Posterior cingulate gyrus (tissue), 11 donors: ENCODE measurements at places on chromosomes 12 and 14.

DNA sequence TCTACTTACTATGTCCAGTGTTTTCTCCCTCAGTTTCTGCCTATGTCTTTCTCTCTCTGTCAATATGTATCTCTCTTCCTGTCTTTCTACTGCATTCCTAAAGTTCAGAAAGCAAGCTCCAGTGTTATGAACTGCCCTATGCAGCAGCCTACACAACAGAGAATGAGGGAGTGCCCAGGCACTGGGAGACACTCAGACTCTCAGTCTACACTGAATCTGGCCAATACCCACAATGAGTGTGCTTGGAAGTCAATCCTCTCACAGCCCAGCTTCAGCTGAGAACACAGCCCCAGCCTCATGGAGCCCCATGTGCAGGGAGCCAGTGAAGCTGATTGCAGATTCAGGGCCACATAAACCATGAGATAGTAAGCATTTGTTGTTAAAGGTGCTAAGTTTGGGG lies 128.7 kb downstream of the ALG10 start:
- DNase-seq = no peak

DNA sequence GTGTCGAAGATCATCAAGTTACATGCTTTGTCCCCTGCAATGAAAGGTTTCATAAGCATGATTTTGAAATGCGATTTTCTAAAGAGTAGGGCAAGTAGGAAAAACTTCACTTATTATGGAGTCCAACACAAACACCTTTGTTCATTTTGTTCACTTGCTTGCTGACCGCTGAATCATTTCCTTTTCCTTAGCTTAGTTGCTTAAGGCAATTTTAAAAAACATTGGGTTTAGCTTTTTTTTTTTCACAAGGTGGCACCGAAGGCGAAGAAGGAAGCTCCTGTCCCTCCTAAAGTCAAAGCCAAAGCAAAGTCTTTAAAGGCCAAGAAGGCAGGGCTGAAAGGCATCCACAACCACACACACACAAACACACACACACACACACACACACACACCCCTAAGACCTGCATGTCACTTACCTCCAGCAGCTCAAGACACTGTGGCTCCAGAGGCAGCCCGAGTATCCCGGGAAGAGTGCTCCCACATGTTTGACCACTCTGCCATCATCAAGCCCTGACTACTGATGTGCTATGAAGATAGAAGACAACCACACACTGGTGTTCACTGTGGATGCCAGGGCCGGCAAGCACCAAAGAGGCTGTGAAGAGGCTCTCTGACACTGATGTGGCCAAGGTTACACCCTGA lies 11.4 kb downstream of the MANSC1 start:
- DNase-seq = no peak

DNA sequence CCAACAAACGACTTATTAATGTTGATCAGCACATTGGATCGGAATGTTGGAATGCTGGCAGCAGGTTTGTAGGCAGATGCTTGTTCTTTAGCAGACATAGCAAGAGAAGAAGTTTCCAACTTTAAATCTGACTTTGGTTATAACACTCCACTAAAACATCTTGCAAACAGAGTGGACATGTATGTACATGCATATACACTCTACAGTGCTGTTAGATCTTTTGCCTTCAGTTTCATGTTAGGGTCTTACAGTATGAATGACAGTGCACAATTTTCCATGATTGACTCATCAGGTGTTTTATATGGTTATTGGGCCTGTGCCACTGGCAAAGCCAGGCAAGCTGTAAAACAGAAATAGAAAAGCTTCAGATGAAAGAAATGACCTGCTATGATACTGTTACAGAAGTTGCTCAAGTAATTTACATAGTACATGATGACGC lies 14.3 kb upstream of the DHRS7 start:
- DNase-seq = no peak

GRCh38 chr12:22765421-22766130 lies 140.6 kb downstream of the ETNK1 start:
- no peak for DNase-seq

- no peak for DNase-seq
These were observed 167.4 kb downstream of the C12orf50 start for GRCh38 chr12:87861791-87862190.

DNA sequence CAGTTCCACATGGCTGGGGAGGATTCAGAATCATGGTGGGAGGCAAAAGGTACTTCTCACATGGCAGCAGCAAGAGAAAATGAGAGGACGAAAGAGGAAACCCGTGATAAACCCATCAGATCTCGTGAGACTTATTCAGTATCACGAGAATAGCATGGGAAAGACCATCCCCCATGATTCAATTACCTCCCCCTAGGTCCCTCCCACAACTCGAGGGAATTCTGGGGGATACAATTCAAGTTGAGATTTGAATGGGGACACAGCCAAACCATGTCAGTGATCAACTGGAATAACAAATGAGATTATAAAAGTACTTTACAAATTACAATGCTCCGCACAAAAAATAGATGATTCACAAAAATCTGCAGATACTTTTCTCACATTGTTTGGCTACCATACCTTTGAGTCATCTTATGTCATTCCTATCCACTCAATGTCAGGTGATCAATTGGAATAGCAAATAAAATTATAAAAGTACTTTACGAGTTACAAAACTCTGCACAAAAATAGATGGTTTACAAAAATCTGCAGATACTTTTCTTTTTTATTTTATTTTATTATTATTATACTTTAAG lies 338.9 kb downstream of the C12orf50 start:
- no peak for DNase-seq

GRCh38 chr12:89490922-89491321 lies 33.7 kb downstream of the GALNT4 start:
- no peak for DNase-seq

- DNase-seq = no peak
These were observed 471.8 kb downstream of the TMEM117 start for GRCh38 chr12:44307506-44308168.

DNA sequence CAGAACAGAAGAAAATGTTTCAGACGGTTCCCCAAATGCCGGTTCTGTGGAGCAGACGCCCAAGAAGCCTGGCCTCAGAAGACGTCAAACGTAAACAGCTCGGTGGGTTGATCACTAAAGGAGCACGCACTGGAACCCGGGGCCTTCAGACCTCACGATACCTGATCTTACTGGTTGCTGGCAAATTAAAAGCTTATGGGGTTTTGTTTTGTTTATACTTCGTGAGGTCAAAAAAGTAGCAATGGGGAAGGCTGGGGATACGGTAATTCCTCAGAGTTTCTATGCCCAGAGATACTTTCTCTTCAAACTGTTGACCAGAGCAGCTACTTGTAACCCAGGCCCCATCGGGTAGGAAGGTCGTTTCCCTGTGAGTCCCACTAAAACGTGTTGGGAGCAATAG lies 1.7 kb downstream of the CDKN1B start:
- DNase-seq = no peak

- DNase-seq = no peak
These were observed 89.2 kb downstream of the SPPL3 start for GRCh38 chr12:120814903-120815429.

- DNase-seq = no peak
These were observed 244.4 kb downstream of the ATXN7L3B start for GRCh38 chr12:74781991-74782485.

DNA sequence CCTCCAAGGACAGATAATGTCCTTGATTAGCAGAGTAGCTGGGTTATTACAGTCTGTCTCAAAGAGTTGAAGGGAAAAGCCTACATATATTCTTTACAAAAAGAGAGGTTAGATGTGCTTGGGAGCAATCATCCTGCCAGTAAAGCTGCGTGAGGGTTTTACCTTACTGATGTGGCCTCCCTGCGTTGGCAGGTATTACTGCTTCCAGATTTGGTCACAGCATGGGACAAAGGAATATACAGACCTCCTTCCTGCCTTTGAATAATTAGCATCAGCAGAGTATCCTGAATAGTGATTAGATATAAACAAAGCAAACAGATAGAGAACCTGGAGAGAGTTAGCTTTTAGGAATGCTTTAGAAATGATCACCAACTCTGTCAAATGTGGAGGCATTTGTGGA lies 69.6 kb downstream of the TMTC2 start:
- DNase-seq = no peak

DNA sequence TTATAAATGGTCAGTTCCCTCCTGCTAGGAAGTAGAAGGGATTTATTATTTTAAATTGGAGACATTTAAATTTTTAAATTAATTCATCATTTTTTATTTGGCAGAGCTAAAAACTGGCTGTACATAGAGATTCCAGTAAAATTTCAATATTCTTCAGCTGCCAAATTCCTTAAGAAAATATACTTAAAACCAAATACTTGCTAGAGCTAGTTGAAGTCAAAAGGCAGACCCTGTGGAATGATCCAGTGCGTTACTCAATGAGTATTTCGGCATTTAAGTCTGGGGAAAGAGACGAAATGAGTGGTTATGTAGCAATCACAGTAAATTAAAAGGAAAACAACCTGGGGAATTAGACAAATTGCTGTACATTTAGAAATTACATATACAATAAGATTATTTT lies 1104.7 kb downstream of the SLC6A15 start:
- no peak for DNase-seq

GRCh38 chr12:106049546-106049945 lies 89.2 kb downstream of the NUAK1 start:
- DNase-seq = no peak

GRCh38 chr12:128911861-128912260 lies 58.6 kb downstream of the GLT1D1 start:
- DNase-seq = no peak

GRCh38 chr12:104704224-104704779 lies 247.6 kb downstream of the CHST11 start:
- DNase-seq = no peak

- DNase-seq = no peak
These were observed 5.6 kb downstream of the ORMDL2 start for GRCh38 chr12:55823419-55823818.

- no peak for DNase-seq
These were observed 199.1 kb downstream of the SLC5A8 start for GRCh38 chr12:101010896-101011295.

DNA sequence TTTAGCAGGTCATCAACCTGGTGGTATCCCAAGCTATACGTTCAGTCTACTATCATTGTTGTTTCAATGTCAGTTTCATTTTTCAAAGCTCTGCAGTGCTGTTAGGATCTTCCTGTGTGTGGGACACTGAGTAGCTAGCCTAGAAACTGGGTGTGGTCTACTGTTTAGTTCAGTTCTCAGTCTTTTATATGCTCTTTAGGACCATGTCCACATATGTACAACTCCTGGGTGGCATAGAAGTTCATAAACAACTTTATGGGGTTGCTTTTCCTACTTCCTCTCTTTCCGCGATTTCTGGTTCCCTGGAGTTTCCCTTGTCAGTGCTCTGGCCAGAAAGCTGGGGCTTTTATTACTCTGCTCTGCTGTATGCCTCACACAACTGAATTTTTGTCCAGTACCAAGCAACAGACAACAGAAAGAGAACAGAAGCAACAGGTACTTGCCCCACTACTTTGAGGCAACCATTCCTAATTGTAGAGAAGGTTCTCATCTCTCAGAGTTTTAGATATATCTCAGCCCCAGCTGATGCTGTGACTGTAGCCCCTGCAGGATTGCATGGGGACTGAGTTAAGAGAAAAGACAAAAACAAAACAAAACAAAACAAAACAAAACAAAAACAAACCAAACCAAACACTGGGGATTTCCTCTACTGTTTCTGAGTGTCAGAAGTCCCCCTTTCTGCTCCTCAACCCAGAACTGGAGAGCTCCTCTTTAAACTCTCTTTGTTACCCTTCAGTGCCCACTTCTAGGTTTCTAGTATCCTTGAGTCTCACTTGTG lies 30.3 kb downstream of the MIS18BP1 start:
- no peak for DNase-seq

DNA sequence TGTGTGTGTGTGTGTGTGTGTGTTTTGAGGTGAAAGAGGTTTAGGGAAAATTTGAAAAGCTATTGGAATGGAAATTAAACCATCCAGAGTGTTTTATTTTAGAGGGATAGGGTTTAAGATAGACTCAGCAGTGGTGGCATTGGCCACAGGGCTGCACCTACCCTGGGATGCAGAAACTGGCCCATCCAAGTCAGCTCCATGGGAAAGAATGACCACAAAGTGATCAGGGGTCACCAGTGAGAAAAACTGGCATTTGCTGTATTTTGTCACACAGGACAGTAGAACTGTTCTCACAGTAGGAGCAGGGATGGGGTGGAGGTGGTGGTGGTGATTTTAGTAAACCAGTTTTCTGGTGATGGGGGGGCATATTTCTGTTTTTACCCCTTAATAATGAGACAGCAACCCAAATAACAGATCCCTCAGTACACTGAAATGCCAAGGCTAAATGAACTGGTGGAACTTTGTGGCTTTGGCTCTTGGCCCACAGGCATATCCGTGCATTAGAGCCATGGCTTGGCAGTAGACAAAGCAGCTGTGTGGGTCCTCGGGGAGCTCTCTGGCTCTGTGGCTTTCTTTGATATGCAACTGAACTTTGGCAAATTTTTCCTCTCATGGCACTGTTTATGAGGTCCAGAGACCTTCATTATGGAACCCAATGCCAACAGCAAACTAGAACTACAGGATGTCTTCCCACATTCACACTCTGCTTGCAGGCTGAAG lies 348.3 kb downstream of the ZFP36L1 start:
- DNase-seq = no peak

- no peak for DNase-seq
These were observed 18.1 kb downstream of the ZBTB39 start for GRCh38 chr12:56988207-56988739.

DNA sequence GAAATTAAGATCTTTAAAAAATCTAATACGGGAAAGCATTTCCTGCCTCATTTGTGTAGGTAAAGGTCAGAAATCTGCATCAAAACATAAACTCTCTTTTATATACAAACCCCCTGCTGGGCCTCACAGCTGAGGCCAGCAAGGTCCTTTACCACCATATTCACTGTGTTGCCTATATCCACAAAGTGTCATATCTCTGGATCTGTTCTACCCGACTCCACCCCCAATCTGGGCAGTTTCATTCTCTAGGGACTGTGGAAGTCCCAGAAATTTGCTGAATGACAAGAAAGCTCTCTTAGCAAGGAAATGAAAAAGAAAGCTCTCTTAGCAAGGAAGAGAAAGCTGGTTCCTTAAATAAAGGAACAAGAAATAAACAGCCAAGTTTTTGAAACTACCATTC lies 301.7 kb downstream of the KCNH5 start:
- no peak for DNase-seq

- DNase-seq = no peak
These were observed 79.8 kb upstream of the TUNAR start for GRCh38 chr14:95796788-95797187.

GRCh38 chr12:97701901-97702300 lies 239.3 kb downstream of the RMST start:
- no peak for DNase-seq

GRCh38 chr12:38811814-38812356 lies 93.5 kb downstream of the CPNE8 start:
- DNase-seq = no peak

DNA sequence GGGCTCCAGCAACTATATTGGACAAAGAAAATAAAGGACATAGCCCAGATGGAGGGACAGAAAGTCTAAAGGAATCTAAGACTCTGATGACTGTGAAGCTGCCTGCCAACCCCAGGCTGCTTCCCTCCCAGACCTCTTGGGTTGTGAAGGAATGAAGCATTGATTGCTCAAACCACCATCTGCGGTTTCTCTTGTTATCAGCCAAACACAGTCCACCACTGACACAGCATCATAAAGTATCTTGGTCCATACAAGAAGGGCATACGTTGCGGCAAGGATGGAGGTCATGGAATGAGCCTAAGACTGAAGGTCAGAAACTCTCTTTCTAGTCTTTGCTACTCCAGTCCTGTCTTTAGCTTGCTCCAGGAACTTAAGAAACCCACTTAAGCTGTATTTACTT lies 58.5 kb upstream of the PLXNC1 start:
- DNase-seq = no peak

GRCh38 chr14:57869617-57870016 lies 3.7 kb upstream of the SLC35F4 start:
- no peak for DNase-seq

GRCh38 chr12:65025136-65025535 lies 96.0 kb downstream of the WIF1 start:
- DNase-seq = no peak

GRCh38 chr12:29516431-29516875 lies 19.0 kb upstream of the OVCH1 start:
- no peak for DNase-seq
